Stimulated activated CD4-positive, alpha-beta T cell treated with anti-CD3 and anti-CD28 coated beads, Interleukin-15, amount 100 ng/mL, for 1 hour (primary cell): ENCODE measurements at places on chromosomes 6 and 20.

- no peak for DNase-seq
Observed at GRCh38 chr6:44333273-44333919, 9.1 kb upstream of the SPATS1 start.

- no peak for DNase-seq
Observed at GRCh38 chr20:1265916-1266166, 253 bp upstream of the SNPH start.

DNA sequence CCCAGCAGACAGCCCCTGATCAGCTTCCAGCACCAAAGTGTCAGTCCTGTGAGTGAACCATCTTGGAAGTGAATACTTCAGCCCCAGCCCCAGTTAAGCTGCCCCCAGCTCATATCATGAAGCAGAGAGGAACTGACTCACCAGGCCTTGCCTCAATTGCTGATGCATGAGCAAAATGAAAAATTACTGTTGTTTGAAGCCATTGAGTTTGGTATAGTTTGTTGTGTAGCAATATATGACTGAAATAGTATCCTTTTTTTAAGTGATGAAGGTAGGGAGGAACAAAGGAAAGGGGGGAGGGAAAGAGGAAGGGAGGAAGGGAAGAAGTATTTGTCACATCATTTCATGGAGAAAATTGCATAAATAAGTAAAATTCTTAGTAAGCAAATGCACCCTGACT lies 266.4 kb downstream of the MAFB start:
- no peak for DNase-seq

DNA sequence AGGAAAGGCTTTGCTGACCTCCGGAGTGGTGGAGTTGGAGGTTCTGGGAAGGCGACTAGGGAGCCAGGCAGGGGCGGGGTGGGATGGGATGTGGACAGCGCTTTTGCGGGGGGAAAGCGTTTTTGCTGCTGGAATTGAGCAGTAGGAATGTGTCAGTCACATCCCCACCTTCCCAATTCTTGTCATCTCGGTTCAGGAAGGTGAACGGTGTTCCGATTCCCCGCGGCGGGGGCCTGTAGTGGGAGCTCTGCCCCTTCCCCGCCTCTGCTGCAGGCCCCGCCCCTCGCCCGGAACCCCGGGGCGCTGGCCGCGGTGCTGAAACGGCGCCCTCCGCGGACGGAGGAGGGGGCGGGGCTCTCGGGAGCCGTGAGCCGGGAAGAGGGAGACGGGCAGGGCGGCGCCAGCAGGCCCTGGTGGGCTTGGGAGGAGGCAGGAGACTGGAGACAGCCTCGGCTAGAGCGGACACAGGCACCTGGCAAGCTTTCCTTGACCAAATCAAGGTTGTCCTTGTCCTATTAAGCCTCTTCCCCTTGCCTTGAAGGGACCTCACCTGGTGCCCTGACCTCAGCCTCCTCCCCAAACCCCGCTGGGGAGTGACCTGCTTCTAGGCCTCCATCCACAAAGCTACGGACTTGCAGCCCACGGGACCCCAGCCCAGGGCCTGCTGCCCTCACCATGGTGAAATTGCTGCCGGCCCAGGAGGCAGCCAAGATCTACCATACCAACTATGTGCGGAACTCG lies at the start of gene LHFPL5:
Gene LHFPL5, plus strand, starts transcription at position 357 of the 741 bp plus-strand sequence. Its CDS starts 319 bp downstream, at position 676.
- DNase-seq = no peak

GRCh38 chr20:10304471-10305046 lies 85.9 kb downstream of the SNAP25 start:
- no peak for DNase-seq
